Hematopoietic multipotent progenitor cell treated with erythropoietin and hydrocortisone succinate and interleukin-3 and kit ligand, for 6 days (in vitro differentiated cells): ENCODE measurements at places on chromosomes 11 and 22.

- DNase-seq = no peak
These were observed 5.5 kb downstream of the CHRDL2 start for GRCh38 chr11:74725701-74726100.

DNA sequence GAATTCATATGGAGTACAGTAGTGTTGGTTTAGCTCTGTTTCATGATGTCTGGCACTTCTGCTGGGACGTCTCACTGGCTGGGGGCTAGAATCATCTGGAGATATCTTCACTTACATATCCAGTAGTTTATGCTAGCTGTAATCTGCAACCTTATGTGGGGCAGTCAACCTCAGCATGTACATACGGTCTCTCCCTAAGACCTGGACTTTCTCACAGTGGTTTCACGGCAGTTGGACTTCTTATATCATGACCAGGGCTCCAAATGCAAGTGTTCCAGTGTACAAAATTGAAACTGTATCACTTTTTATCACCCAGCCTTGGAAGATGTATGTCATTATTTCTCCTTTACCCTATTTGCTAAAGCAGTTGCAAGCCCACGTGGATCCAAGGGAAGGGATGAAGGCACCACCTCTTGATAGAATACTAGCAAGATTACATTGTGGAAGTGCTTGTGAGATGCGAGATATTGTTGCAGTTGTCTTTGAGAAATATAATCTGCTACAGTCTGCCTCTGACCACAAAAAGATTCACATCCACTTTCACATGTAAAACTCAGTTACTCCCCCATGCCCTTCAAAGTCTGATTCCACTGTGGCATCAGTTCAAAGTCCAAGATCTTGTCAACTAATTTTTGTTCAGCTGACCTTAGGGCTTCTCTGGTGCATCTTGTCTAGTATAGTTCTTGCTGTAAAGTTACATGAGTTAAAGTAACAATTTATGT is 316.6 kb upstream of the NCAM1 start:
- no peak for DNase-seq

GRCh38 chr22:24175160-24175808 is 6.0 kb upstream of the SUSD2 start:
- peak; percentile 80 for DNase-seq

DNA sequence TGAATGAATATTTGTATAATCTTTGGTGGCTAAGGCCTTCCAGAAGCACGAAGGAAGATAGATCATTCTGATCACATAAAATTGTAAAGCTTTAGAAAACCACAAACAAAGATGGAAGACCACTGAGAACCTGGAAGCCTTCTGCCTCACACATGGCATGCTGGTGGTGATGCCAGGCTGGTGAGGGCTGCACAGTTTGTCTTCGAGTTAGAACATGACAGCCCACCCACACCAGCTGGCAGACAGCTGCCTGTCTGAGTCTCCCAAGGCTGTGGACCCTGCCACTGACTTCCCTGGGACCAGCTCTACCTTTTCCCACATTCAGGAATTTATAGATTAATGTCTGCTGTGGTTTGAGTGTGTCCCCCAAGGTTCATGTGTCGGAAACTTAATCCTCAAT is 48.8 kb upstream of the B3GAT1 start:
- DNase-seq = no peak

GRCh38 chr11:31620434-31620833 is 110.9 kb downstream of the ELP4 start:
- no peak for DNase-seq

DNA sequence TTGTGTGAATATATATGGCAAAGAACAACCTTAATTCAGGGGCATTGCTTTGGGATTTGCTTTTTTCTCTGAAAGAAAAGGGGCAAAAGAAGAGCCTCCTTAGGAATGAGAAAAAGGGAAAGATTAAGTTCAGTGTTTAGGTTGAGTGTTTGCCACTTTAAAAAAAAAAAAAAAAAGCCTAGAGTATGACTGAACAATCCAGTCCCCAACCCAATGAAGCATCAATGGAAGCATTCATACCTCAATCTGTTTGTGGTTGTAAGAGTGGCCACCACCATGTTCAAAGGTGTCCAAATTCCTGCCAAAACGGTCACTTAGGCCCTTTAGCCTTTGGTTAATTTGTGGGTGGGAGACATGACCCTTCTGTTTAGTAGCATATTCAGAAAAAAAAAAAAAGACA is 260.6 kb downstream of the SOX6 start:
- DNase-seq = no peak
